ENCODE measurements at places on chromosomes 12 and 14. TPM values are rescaled to one million over a fixed set of nuclear protein-coding genes. Genes with fewer than 3 reads are reported as not detected.

Gene NR4A1
- 5.3 TPM for total RNA-seq

Gene B4GALNT1
- 0.56 TPM for total RNA-seq

Gene GPR162
- total RNA-seq, result not detected

Gene CCDC175
- total RNA-seq, result not detected

Gene SLC6A15
- 11.6 TPM for total RNA-seq

Gene ADGRD1
- 15.3 TPM for total RNA-seq

Gene PTPN21
- 6.1 TPM for total RNA-seq

Gene LMNTD1
- total RNA-seq, result not detected

Gene PLD4
- 0.67 TPM for total RNA-seq

Gene ST8SIA1
- 0.70 TPM for total RNA-seq

Gene ZFP36L1
- 364 TPM for total RNA-seq

Gene WNT1
- not detected for total RNA-seq

Gene KRT85
- total RNA-seq, result not detected

Gene DTX1
- total RNA-seq, result 4.8 TPM

Gene TAS2R30
- total RNA-seq, result 0.83 TPM

Gene VASH1
- total RNA-seq, result 1.3 TPM

Gene AKAP3
- total RNA-seq, result 1.3 TPM

Gene RNASE1
- 297 TPM for total RNA-seq

Gene TUBA1B
- 929 TPM for total RNA-seq

Gene ASCL1
- total RNA-seq, result not detected

Gene APOF
- not detected for total RNA-seq

Gene DAAM1
- total RNA-seq, result 73.9 TPM

Gene SAMD4A
- total RNA-seq, result 3.1 TPM

Gene NKX2-1
- not detected for total RNA-seq

Gene HCFC2
- total RNA-seq, result 17.6 TPM

Gene PAH
- not detected for total RNA-seq

Gene CCDC38
- total RNA-seq, result not detected
